Right lung (tissue), 10 donors: ENCODE measurements at places on chromosomes 13 and 19.

- DNase-seq: no peak
Measured at GRCh38 chr13:59178344-59178743, 985.4 kb downstream of the DIAPH3 start.

- DNase-seq: no peak
Measured at GRCh38 chr19:575527-576506, 3.4 kb downstream of the BSG start.

DNA sequence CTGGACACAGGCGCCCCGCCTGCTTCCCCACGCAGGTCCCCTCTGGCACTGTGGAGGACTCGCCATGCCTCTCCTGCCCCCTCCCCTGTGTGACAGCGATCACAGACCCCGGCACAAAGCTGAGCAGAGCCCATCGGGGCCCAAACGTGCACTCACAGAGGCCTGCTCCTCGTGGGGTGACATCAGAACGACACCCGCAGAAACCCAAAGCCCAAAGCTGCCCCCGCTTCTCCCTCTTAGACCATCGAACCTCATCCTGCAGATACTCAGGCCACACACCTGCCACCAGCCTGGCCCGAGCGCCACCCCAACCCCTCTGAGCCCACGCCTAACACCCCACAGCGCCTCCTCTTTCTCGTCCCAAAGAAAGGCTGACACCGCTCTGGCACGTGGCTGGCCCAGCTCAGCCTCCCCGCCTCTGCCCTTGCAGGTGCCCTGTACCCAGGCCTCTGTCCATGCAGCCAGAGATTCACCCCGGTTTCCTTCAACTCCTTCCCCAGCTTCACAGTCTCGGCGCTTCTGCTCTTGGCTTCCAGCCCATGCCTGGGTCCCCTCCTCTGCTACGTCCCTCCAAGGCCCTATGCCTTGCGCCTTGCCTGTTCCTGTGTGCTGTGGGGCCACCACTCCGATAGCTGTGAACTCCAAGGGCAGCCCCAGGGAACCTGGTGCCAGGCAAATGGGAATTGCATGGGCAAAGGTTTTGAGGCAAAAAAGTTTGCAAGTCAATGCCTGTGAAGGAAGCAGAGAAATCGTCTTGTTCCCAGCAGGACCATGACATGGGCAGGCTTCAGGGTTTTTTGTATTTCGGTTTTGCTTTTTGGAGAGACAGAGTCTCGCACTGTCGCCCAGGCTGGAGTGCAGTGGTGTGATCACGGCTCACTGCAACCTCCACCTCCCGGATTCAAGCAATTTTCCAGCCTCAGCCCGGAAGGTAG is 831 bp upstream of the CBARP start:
- no peak for DNase-seq

DNA sequence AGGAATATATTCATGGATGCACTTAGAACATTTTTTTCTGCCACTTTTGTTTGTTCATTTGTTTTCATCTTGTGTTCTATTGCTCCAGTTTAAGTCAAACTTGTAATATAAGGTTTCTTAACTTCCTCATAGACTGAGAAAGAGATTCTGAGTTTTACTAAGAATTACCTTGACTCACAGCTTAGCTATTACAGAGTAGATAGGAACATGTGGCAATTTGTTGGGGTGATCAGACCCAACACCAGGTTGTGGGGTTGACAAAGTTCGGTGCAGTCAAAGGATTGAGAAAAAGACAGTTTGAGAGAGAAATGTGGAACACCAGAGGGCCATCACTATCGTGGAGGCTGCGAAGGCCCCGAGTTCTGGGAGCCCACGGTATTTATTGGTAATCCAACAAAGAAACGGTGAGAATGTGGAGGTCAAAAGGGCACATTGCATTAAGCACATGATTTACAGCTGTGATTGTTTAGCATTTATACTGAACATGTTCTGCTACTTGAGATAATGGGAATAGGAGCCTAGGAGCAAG is 2526.0 kb downstream of the PCDH9 start:
- no peak for DNase-seq

DNA sequence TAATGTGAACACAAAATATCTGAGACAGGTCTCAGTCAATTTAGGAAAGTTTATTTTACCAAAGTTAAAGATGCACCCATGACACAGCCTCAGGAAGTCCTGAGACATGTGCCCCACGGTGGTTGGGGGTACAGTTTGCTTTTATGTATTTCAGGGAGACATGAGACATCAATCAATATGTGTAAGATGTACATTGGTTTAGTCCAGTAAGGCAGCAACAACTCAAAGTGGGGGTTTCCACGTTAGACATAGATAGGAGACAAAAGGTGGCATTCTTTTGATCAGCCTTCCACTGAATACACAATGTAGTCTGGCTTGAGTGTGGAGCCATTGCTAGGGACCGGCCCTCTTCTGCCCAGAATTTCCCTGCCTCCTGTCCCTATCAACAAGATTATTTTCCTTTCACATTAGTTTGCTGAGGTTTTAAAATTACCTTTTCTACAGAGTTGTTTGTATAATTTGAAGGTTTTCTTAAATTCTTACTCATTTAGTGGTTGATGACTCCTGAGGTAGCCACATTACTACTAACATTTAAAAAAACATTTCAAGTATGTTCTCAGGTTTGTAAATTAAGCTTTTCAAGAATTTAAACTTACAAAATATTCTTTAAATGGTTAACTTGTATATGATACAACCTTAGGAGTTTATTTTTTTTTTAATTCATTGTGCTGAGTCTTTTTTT is 33.2 kb downstream of the RNASEH2B start:
- no peak for DNase-seq

- no peak for DNase-seq
Measured at GRCh38 chr19:33280351-33280921, 21.9 kb downstream of the CEBPA start.

DNA sequence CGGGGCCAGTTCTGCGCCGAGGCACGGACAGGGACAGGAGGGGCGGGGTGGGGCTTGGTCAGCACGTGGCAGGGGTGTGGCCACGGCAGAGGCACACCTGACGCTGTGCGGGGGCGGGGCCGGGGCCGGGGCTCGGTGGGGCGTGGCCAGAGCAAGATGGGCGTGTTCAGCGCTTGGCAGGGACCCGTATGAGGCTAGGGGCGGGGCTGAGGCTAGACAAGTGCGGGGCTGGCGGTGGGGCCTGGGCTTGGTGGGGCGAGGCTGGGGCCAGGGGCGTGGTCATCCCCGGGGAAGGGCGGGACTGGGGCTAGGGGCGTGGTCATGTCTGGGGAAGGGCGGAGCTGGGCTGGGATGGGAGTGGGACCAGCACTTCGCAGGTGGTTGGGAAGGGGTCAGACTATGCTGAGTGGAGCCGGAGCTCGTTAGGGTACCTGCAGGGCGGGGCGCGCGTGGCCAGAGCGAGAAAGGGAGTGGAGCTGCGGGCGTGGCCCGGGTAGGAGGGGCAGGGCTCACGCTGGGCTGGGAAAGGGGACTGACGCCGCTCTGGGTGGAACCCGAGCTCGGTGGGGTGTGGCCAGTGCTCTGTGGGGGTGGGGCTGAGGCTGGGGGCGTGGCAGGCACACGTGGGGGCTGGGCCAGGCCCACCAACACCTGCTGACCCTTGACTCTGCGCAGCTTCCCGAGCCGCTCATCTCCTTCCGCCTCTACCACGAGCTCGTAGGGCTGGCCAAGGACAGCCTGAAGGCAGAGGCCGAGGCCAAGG is 12.8 kb downstream of the POLR2E start:
- no peak for DNase-seq

DNA sequence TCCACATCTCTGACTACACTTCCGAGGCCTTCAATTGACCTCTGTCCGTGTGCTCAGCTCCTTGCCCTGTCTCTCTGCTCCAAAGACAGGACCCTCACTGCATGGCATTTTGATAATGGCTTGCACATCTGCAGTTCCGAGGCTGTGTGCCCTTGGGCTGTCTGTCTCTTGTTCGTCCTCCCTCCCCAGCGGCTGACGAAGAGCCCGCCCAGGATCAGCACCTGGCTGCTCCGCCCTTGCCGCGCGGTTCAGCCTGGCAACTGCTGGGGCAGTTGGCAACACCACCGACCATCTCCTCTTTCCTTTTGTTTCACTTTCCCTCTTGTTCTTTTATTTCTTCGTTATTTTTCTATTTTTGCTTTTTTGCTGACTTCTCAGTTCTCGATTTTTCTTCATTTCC is 270.4 kb downstream of the TEX29 start:
- DNase-seq: no peak

GRCh38 chr13:31980830-31981229 is 50.7 kb upstream of the FRY start:
- DNase-seq: no peak

DNA sequence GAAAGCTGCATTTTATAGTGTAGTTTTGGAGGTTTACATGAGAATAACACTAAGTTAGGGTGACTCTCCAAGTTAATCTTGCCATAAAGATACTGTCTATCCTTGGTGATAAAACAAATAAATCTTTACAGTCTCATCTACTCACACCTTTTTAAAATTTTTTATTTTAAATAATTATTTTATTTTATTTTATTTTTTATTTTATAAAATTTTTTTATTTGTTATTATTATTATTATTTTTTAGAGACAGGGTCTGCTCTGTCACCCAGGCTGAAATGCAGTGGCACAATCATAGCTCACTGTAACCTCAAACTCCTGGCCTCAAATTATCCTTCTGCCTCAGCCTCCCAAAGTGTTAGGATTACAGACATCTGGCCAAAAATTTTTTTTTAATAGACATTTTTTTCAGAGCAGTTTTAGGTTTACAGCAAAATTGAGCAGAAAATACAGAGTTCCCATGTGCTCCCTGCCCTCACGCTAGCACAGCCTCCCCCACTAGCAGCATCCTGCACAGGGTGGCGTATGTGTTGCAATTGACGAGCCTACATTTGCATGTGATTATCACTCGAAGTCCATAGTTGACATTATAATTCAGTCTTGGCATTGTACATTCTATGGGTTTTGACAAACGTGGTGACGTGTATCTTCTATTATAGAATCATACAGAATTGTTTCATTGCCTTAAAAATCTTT is 41.0 kb downstream of the RASL11A start:
- no peak for DNase-seq

DNA sequence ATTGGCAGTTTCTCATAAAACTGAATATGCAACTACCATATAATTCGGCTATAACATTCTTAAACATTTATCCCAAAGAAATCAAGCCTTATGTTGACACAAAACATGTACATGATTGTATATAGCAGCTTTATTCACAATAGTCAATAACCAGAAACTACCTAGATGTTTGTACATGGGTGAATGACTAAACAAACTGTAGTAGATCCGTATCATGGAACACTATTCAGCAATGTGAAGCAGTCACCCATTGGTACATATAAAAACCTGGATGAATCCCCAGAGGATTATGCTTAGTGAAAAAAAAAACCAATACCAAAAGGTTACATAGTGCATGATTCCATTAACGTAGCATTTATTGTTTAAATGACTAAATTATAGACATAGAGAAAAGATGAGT is 471.7 kb upstream of the KLHL1 start:
- no peak for DNase-seq
